ENCODE measurements at places on chromosomes 3 and 15.

DNA sequence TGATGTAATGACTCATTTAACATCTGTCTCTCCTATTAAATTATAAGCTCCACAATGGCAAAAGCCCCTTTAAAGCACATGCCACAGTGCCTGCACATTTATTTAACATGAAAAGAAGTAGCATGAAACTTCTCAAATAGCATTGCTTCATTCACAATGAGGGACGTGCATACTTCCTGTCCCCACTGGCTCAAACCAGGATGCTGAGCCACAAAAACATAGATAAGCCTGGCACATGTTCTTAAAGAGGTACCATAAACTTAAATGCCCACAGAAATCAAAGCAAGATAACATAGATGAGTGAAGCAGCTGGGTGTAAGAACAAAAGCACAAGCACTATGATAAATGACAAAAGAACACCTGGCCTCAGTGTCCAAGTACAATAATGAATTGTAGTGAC, 3.8 kb downstream of the TP53BP1 start:
- no peak for DNase-seq

DNA sequence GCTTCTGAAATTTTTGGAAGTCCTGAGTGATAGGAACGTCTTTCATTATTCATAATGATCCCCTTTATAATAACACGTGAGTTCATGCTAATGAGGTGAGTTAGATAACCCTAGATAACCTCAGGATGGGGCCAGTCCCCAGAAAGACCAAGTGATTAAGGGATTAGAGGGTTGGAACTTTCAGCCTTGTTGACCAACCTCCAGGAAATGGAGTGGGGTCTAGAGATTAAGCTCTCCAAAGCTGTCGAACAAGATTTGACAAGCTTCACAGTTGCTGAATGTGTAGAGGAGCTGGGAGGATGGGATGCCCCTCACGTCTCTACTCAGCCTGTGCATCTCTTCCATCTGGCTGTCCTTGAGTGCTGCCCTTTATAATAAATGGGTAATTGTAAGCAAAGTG, 107.1 kb downstream of the ZMAT3 start:
- no peak for DNase-seq

- DNase-seq, result no peak
Measured at GRCh38 chr3:21729331-21729730, 21.7 kb downstream of the ZNF385D start.

GRCh38 chr15:62149729-62150128, 15.4 kb downstream of the C2CD4B start:
- DNase-seq, result no peak

DNA sequence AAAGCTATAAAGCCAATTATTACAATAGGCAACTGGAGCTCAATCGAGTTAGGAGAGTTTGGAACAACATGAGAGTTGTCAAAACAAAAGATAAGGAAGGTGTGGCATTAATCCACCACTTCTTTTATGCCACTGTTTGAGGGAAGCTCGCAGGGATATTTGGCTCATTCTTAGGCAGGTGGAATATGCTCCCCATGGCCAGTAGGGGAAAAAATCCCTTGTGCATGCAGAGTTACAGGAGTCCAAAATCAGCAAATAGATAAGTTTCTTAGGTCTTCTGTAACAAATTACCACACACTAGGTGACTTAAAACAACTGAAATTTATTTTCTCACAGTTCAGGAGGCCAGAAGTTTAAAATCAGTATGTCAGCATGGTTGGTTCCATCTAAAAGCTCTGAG, 135.4 kb upstream of the SYNPR start:
- no peak for DNase-seq

DNA sequence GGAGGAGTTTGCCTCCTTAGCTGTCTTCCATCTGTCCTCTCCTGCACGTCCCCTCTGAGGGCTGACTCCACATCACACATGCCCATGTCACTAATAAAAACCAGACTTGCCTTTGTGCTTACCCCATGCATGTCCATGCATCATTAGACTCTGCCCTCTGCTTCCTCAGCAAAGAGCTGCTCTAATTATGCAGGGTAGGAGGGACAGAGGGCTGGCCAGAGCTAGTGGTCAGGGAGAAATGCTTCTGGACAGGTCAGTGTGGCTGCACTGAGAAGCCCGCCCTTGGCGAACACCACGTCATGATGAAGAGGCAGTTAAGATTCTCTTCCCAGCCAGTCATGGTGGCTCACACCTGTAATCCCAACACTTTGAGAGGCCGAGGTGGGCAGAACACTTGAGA, 8.9 kb downstream of the CA12 start:
- DNase-seq, result no peak

DNA sequence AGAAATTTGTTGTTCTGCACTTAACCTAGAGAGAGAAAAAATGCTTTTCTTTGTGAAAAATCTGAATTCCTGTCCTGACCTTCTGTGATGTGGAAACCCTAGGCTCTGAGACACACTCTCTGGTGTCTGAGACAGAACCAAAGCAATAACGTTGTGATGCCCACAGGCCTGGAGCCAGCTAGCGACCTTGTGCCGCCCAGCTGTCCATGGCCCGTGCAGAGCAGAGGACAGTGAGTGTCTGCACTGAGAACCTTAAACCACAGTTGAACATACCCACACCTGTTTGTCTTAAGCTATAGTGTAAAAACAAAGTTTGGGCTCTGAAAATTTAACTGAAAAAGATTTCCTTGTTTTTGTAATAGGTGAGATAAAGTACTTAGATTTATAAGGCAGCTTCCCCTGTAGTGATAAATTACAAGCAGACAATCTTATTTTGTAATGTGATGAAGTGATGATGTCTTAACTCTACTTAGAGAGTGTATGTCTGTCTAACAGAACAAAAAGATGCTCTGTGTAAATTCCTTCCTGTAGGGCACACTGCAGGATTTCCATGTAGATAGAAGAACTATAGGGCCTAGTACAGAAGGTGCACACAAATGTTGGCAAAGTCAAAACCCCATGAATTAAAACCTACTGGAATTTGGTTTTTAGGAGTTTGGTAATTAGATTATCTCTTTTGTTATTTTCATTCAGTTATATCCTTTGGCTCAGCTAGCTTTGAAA, 62.7 kb downstream of the SNRK start:
- no peak for DNase-seq

- DNase-seq, result no peak
Measured at GRCh38 chr15:77974098-77974414, 103.5 kb downstream of the TBC1D2B start.

- DNase-seq, result no peak
Measured at GRCh38 chr3:67018789-67019526, 20.9 kb downstream of the KBTBD8 start.

DNA sequence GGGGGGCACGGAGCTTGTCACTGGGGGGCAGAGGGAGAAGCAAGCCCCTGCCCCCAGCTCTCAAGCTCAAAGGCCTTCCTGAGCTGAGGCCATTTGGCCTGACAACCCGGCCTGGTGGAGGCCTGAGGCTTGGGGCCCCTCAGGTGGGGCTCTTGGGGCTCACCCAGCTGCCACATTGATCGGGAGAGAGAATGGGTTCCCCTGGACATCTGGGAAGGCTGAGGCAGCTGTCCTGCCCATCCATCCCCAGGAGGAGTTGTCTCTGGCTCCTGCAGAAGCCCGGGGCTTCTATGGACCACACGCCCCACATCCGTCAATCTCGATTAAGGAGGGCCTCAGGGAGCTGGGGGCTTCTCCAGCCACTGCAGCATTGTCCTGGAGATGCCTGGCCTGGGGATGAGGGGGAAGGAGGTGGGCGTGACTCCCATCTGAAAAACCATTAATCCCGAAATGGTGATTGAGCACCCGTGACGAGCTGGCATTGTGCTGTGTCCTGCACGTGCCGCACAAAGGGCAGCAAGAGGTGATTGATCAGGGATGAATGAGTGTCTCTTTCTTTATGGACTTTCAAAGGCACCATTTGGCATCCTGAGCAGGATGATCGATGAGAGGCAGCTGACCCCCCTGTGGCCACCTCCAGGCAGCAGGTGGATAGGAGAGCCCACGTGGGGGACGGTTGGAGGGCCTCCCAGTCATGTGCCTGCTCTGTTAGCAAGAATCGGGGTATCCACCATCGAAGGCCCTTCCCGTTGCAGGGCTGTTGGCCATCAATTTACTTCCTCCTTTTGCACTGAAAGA, 17.2 kb upstream of the CRABP1 start:
- no peak for DNase-seq

DNA sequence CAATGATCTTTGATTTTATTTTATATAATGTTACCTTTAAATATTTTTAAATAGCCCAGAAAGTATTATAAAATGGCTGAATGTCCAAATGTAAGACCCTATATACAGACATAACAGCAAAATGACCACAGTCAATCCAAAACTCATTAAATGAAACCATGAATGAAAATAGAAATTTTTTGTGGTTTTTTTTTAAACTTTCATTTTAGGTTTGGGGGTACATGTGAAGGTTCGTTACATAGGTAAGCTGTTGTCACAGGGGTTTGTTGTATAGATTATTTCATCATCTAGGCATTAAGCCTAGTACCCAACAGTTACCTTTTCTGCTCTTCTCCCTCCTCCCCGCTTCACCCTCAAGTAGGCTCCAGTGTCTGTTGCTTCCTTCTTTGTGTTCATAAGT, 108.8 kb downstream of the FAIM start:
- DNase-seq, result no peak

DNA sequence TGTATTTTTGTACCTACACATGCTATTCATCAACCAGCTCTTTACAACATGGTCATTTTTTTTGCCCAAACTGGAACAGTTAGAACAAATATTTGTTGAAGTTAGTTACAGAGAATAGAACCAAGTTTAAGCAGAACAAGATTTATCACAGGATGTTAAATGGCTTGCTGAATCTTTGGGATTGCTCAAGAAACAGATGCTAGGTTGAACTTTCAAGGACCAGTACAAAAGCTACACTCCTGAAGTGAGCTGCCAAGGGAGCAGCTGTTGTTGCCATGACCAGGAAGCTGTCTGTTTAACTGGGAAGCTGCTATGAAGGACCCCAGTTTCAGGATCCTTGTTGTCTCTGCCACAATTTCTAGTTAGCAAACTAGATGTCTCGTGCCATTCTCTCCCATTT, 53.7 kb downstream of the ZIC1 start:
- DNase-seq, result no peak

DNA sequence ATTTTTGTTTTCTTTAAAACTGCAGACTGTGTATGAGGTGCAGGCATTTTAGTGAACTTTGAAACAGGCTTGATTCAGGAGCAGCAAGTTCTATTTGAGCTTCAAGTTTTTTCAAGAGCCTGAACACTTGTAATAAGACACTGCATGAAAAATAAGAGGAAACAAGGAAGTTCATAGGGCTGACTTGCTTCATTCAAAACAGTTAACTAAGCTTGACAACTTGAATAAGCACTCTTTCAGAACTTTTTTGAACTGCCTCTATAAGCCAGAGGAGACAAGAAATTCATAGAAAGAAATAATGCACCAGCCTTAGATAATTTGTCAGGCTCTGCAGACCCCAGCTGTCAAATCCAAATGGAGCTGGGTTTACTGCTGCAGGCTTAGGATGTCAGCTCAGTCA, 130.2 kb downstream of the SSR3 start:
- DNase-seq, result no peak

- no peak for DNase-seq
Measured at GRCh38 chr3:41302295-41302694, 103.0 kb downstream of the CTNNB1 start.

DNA sequence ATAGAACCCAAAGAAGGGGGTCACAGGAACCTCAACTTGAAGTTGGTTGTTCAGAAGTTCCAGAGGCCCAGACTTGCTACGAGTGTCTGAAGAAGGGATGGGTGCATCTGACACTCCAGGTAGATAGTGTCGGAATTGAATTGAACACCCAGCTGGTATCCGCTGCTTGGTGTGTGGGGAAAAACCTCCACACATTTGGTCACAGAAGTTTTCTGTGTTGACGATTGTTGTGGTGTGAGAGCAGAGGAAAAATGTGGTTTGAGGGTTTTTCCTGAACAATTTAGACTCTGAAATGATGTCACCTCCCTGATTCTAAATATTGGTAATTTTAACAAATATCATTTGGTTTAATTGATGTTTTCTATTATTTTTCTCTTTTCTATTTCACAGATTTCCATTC, 218.8 kb upstream of the CTNNB1 start:
- no peak for DNase-seq

DNA sequence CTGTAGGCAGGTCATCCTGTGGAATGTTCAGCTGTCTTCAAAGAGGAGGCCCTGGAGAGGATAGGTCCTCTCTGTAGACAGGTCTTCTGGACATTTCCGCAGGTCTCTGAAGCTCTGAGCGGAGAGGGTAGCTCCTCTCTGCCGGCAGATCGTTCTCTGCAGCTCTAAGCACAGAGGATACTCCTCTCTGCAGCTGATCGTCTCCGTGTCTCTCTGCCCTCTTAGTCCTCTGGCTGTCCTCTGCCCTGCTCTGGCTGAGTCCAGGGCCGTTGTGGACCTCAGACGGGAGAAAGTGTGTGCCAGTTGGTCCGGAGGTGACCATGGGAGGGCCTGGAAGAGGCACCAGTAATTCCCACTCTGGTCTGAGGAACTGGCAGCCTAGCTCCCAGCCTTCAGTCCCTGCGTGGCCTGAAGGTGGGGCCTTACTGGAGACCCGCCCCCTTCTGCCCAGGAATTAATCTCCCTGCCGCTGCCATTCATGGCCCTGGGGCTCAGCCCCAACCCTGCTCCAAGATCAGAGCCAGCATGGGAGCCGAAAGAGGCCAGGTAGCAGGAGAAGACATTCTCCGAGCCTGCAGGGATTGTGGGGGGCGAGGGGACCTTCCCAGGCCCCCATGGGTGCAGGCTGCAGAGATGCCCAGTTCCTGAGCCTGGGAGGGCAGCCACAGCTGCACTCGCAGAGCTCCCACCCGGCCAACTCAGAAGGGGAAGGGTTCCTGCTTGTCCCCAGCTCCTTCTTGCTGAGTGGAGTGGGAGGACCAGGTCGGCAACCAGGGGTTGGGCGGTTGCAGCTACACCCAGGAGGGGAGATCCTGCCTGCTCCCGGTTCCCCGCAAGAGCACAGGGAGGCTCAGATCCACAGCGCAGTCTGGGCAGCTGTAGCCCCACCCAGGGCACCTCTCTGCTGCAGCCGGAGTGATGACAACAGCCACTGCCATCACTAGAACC, 488.7 kb downstream of the RSL24D1 start:
- no peak for DNase-seq

DNA sequence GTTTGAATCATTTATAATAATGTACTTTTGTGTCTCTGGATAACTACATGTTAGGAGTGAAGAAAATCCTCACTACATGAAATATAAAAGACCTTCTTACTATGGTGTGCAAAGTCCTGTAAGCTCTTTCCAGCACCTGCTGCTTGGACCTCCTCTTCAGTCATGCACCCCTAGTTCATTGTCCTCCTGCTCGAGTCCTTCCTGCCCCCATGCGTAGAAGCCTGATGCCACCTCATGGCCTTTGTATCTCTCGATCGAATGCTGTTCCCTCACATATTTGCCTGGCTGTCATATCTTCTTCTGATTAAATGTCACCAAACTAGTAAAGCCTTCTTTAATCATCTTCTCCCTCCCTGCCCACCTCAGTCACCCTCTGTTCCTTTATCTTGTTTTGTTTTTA, 49.9 kb upstream of the SUCLG2 start:
- DNase-seq, result no peak

DNA sequence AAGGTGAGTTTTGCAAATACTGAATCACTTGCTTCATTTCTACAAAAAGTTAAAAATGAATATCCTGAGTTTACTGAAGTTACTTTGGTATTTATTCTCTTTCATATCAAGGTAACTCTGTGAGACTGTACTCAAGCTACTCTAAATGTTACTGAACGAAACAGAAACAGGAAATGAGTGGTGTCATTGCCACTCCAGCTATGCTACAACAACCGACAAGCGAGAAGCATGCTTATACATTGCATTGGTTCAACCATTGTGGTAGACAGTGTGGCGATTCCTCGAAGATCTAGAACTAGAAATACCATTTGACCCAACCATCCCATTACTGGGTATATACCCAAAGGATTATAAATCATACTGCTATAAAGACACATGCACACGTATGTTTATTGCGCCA, 313.2 kb upstream of the THBS1 start:
- no peak for DNase-seq

GRCh38 chr15:81001152-81002008, 657 bp downstream of the TLNRD1 start:
- DNase-seq, result no peak
